ENCODE measurements at places on chromosomes 2 and 18. TPM values are rescaled to one million over a fixed set of nuclear protein-coding genes. Genes with fewer than 3 reads are reported as not detected.

FAM168B gene
- 95.1 TPM for total RNA-seq

PSMA8 gene
- total RNA-seq = not detected

PFN4 gene
- total RNA-seq = 0.28 TPM

CYP27C1 gene
- total RNA-seq = 0.18 TPM

XDH gene
- total RNA-seq = not detected
